ENCODE measurements at places on chromosomes 11 and 22.

GRCh38 chr11:102111787-102112508, 1.7 kb downstream of the YAP1 start:
- no peak for DNase-seq

DNA sequence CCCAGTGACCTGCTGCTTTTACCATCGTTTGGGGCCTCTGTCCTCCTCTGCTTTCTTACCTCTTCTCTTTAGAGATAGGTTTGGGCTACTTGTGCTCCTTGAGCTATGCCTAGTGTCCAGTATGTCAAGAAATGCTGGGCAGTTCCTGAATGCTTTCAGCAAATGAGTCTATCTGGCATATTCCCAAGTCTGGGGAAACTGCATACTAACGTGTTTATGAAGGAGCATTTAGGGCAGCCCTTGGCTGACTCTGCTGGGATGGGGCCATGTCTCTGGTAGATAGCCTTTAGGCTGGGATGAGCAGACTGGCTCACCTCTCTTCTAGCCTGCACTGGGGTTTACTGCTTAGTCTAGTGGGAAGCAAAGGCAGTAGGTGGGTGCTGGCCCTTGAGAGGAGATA, 43.7 kb upstream of the SUSD2 start:
- no peak for DNase-seq

- DNase-seq, result no peak
These were observed 101.7 kb downstream of the ATM start for GRCh38 chr11:108324587-108324986.

GRCh38 chr22:42347281-42347824, 76.9 kb upstream of the TCF20 start:
- DNase-seq, result no peak

DNA sequence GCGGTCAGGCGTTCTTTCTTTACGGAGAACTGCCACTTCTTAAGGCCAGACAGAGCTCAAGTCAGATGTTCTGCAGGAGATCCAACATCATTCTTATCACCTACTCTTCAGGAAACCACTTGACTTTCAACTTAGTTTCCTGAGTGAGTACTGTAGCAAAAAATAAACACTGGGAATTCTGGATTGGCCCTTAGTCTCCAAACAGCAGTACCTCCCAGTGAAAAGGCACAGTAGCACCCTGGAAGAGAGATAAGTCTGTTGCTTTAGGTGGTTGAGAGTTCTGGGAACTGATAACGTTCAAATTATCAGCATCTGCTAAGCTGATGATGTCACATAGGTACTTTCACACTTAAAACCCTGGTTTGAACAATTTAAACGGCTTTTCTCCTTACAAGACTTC, 971.8 kb upstream of the TENM4 start:
- DNase-seq, result no peak

DNA sequence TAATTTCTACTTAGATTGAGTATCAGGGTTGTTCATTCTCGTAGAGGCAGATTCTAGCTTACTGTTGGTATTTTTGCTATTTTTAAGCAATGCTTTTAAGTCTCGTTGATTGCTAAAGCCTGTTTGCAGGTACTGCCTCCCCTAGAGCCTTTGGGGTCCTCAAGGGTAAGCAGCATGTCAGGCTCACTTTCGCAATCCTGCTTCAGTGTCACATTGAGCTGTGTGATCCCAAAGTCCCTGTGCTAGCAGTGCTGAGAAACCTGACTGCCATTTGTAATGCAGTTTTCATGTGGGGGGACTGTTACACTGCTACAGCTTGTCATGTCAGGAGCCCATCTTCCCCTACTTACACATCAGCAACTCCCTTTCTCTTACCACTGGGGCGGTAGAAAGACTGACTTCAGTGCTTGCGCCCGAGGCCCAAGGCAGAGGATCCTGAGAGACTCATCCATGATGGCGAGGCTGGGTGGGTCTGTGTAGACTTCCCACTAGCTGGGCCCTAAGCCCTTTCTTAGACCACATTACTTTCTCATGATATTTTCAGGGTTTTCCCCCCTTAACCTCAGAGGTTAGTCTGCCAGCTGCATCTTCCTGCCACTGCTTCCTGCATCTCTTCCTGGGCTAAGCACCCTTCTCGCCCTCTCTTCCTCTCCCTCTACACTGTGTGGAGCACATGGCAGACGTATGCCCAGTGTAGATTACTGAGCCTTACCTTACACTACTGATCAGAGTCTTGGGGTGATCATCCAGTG, 40.8 kb upstream of the ST14 start:
- DNase-seq, result no peak

GRCh38 chr11:61460986-61461385, 31.1 kb downstream of the SDHAF2 start:
- no peak for DNase-seq

DNA sequence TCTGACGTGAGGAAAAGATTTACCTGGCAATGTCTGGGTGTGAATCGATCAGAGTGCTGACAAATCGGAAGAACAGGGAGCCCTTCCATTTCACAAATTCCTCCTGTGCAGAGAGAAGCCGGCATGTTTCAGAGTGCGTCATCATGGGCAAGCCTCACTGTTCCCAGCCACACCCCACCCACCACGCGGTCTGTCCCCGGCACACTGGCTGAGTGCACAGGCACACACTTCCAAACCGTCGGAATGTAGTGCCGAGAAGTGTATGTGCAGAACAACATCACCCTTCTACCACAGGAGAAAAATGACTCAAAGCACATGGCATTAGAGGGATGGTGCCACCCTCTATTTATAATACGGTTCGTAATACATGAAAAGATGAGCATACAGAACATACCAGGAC, 47.5 kb downstream of the NCAPD3 start:
- no peak for DNase-seq

- no peak for DNase-seq
These were observed 2.6 kb downstream of the PHLDA2 start for GRCh38 chr11:2926611-2927051.

GRCh38 chr11:12900496-12900895, 108.6 kb upstream of the RASSF10 start:
- no peak for DNase-seq

DNA sequence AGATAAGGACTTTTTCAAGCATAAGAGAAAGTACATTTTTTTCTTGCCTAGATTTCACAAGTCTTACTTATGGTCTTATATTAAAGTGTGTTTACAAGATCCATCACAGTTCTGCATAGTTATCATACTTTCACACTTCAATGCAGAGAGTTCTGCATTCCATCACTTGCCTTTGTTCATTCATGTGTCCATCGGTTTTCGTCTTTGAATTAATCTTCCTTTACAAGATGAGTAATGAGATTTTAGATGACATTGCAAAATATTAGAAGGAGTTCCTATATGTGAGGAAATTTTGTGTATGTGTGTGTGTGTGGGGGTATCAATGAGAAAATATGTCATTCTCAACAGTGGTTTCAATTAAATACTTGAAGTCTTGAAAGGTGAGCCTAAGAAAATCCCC, 98.1 kb upstream of the GUCY1A2 start:
- DNase-seq, result no peak
